ENCODE measurements at places on chromosomes 6 and 20. TPM values are rescaled to one million over a fixed set of nuclear protein-coding genes. Genes with fewer than 3 reads are reported as not detected.

Gene NRSN1
- polyA plus RNA-seq: not detected

Gene HLA-DRA
- 15,227 TPM for polyA plus RNA-seq

Gene WFDC2
- not detected for polyA plus RNA-seq

Gene TREML2
- 124 TPM for polyA plus RNA-seq

Gene TAF4
- 2.1 TPM for polyA plus RNA-seq

Gene SIRPB2
- not detected for polyA plus RNA-seq

Gene STX11
- polyA plus RNA-seq: 4.1 TPM

Gene OR2H1
- polyA plus RNA-seq: not detected

Gene SIM1
- not detected for polyA plus RNA-seq

Gene SCUBE3
- polyA plus RNA-seq: not detected

Gene EYS
- 0.18 TPM for polyA plus RNA-seq

Gene CST2
- polyA plus RNA-seq: not detected

Gene TRIM40
- polyA plus RNA-seq: not detected

Gene REPS1
- 18.3 TPM for polyA plus RNA-seq

Gene LY6G6F
- 0.60 TPM for polyA plus RNA-seq

Gene C6orf118
- not detected for polyA plus RNA-seq

Gene SLC2A10
- polyA plus RNA-seq: not detected

Gene PPARD
- polyA plus RNA-seq: not detected

Gene HTR1E
- polyA plus RNA-seq: not detected

Gene LY6G5C
- polyA plus RNA-seq: 0.86 TPM

Data from naive B cell (primary cell).